ENCODE measurements at places on chromosomes 3 and 15.

DNA sequence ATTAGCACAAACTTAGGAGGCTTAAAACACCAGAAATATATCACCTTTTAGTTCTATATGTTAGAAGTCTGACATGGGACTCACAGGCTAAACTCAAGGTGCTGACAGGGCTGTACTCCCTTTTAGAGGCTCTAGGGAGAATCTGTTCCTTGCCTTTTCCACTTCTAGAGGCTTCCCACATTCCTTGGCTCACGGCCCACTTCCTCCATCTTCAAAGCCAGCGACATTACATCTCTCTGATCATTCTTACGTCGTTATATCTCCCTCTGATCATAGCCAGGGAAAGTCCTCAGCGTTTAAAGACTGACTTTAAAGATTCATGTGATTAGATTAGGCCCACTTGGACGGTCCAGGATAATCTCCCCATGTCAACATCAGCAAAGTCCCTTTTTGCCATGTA is 166.3 kb downstream of the GREM1 start:
- no peak for DNase-seq

DNA sequence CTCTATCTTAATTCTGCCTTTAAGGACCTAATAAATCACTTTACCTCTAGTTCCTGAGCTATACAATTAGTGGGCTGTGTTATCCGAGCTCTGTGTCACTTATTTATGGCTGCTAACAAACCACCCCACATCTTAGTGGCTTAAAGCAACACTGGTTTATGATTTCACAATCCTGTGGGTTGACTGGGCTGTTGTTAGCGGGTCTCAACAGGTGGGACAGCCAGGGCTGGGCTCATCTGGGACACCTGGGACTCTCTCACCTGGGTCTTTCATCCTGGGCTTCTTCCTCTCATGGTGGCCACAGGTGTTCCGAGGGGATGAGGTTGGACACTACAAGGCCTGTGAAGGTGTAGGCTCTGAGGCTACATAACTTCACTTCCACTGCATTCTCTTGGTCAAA is 35.8 kb upstream of the CHST2 start:
- no peak for DNase-seq

- DNase-seq = no peak
These were observed 192.7 kb downstream of the DIPK2A start for GRCh38 chr3:144164352-144164751.

DNA sequence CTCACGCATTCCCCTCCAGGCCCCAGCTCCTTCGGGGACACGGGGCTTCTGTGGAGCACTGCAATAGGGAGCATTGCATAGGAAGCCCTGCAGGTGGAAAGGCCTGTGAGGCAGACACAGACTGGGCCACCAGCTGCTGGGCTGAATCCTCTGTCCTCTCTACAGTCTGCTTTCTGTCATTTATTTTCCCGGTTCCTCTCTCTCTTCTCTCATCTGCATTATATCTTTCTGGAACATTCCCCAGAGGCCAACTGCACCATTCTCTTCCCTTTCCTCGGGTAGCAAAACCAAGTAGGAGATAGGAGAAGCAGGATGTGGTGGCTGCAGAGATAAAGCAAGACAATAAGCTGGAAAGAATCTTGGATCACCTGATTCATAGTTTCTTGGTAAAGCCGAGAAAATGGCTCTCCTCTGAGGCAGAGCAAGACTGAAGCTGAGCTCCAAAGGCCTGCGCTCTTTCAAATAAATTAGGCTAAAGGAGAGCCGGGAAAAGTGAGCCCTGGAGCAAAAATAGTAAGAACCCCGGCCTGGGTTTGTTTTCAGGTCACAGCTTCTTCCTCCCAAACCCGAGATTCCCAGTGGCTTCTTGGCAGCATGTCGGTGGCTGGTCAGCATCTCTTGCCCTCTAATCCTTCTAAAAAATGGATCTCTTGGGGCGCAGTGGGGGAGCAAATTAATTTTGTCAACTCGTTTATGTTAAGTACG is 5.3 kb downstream of the TM4SF4 start:
- DNase-seq = no peak

DNA sequence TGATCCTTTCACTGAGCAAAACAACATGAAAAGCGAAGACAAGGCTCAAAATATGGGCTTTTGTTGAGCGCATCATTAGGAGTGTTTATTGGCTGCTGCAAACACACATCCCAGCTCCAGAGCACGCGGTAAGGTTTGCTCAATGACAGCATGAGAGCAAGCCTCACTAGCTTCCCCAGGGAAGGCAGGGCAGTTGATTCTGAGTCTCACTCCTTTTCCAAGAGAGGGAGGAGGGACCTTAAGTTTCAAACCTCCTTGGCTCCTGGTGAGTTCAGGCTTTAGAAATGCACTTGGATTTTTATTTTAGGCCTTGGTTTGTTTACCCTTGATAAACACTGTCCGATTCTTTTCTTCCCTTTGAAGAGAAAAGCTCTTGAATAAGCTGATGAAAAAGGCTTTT is 69.1 kb upstream of the CACNA2D3 start:
- DNase-seq = no peak

DNA sequence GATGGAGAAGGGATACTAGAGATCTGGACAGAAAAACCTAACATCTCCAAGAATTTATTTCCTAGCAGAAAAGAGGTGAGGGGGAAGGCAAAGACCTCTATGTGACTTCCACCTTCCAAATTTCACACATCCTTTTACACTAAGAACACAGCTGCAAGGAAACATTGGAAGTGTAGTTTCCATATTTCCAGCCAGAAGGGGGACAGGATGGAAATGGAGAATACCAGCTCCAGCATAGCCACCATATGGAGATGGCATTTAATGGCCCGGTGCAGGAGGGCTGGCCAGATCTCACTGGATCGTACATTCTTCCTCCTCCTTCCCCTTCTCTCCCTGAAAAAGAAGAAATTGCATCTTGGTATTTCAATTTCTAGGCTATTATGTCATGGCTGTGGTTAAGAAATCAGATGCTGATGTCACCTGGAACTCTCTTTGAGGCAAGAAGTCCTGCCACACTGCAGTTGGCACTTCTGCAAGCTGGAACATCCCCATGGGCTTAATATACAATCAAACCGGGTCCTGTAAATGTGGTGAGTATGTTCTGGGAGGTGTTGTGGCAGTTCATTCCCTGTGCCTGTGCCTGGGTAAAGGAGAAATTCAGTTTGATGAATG is 36.9 kb upstream of the TF start:
- DNase-seq = no peak
